ENCODE measurements at places on chromosomes 2 and 18.

- no peak for DNase-seq
Observed at GRCh38 chr2:47269316-47270232, 114.5 kb upstream of the STPG4 start.

- DNase-seq = no peak
Observed at GRCh38 chr2:71283131-71283530, 48.5 kb upstream of the ZNF638 start.

- no peak for DNase-seq
Observed at GRCh38 chr2:31037058-31037457, 101.2 kb downstream of the GALNT14 start.

GRCh38 chr18:24488824-24489493, 28.5 kb downstream of the HRH4 start:
- DNase-seq = no peak

DNA sequence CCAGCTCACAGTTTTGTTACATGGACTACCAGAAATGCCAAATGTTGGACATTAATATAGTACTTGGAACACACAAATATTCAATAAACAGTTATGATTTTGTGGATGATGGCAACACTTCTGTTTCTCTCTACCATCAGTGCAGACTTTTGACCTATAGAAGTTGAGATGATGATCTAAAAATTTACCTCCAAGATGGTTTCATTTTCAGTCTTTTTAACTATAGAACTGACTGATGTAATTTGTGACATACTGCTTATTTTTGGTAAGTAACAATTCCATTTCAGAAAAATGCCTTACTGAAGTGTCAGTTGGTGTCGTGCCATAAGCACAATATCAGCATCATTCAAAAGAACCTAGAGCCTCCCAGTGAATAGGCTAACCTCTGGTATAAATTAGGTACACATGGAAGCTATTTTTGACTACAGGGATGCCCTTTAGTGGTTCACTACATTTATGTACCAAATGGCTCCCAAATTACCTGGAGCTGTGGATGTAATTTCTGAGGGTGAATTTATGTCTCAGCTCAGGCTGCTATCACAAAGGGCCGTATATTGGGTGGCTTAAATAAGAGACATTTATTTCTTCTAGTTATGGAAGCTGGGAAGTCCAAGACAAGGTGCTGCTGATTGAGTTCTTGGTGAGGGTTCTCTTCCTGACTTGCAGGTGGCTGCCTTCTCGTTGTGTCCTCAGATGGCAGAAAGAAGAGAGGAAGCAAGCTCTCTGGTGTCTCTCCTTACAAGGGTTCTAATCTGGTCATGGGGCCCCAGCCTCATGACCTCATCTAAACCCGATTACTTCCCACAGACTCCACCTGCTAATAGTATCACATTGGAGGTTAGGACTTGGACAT, 66.5 kb downstream of the ALPK2 start:
- DNase-seq = no peak

DNA sequence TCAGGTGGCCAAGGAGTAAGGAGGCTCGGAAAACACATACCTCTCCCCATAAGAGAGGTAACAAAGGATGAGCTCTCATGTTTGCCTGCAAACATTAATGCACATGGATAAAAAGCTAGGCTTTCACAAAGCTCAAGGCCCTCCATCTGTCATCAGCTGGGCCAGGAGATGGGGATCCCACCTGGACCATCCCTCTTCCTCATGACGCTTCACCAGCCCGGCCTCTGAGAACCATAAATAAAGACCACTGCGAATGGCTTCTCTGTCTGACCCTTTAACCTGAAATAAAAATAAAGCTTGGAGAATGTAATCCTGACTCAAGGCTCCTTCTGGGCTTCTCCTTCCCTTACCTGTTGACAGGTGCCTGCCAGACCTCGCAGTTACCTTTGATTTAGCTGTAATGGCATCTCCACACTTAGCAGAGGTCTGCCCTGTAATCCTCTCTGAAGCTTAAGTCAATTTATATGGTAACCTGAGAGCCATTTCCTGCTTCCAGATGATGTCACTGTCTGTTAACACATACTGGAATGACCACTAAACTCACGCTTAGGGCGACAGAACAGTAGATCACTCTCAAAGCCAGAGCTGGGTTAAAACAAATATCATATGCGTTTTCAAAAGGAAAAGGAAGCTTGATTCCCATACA, 29.3 kb upstream of the FOXI3 start:
- no peak for DNase-seq

DNA sequence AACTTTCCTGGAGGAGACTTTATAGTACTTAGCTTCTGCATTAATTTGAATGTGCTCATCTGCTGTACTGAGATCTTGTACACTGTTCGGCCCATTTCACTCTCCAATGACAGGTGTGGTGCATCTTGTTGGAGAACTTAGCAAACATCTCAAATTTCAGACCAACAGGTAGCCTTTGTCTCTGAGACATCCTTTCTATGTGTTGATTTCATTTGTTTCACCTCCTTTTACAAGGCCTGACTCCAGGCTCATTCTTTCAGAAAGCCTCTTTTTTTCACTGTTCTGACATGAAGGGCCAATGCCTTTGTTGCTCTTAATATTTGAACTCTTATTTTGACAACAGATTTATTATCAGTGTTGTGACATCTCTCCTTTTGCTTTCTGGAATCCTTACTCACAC, 271.8 kb upstream of the FANCL start:
- no peak for DNase-seq

- no peak for DNase-seq
Observed at GRCh38 chr2:29400930-29401653, 285.9 kb downstream of the CLIP4 start.

- DNase-seq = no peak
Observed at GRCh38 chr2:122478771-122479170, 723.3 kb downstream of the TSN start.

GRCh38 chr2:70367722-70368323, 66.0 kb upstream of the FAM136A start:
- no peak for DNase-seq

DNA sequence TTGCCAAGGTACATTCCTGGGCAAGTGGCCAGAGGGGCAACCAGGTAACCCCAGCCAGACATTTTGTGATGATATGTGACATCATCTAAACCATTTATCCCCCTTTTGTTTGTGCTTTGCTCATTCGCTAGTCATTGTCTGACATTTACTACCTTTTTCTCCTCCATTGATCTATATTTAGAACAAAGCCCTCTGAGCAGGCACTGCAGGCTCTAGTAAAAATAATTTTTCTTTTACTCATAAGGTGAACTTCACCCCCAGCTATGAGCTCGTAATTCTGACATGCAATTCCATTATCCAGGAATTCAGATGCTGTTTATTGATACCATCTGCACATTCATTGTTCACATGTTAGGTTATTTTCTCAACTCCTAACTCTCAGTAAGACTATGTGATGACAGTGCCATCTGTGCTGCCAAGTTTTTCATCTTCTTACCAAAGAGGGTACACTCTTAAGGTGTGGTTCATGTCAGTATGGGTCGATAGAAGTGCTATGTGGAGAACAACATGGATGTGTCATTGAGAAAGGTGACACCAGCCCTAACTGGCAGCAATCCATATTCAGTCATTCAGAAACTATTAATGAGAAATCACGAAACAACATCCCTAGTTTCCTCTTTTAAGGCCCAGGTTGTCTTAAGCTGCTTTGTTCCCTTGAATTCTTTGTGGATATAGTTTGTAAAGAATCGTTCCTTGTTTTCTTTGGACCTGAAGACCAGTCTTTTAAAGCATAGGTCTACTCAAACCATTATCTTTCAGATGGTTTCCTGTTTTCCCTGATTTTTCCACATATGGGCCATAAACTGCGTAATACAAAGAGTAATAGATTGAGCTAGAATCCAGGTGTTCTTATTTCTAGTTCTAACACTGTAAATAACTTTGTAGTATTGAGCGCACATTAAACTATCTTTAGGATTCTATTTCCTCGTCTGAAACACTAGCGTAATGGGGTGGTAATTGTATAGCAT, 978.1 kb upstream of the CDH2 start:
- no peak for DNase-seq

DNA sequence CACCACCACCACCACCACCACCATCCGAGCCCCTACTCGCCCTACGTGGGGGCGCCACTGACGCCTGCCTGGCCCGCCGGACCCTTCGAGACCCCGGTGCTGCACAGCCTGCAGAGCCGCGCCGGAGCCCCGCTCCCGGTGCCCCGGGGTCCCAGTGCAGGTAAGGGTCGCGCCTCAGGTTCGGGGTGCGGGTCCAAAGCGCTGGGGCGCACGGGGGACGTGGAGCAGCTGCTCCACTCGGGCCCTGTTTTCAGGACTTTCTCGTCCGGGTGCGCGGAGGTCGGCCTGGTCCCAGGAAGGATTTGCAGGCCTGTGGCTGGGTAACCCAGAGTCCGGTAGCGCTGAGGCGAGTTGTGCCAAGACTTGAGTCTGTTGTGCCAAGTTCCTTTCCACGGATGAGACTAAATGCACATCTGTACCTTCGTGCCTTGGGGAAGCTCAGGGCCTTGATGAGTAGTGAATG, 2.8 kb downstream of the GATA6 start:
- no peak for DNase-seq

- no peak for DNase-seq
Observed at GRCh38 chr2:86783615-86784339, 6.9 kb downstream of the CD8A start.

DNA sequence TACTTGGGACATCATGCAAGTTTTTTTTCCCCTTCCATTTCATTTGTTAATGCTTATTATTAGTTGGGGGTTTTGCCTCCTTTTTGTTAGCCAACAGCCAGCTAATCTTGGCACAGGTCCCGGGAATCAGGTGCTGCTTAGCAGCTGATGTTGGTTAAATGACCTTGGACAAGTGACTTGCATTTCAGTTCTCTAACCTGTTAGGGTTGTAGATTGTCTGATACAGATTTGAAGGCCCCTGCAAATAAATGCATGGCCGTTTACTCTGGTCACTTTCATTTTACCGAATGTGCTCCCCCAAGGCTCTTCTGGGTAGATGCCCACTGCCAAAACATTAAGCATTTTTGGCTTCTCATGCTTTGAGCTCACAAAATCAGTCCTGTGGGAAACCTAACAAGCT, 120.9 kb downstream of the SPTBN1 start:
- no peak for DNase-seq

GRCh38 chr2:12175323-12175722, 428.9 kb downstream of the LPIN1 start:
- DNase-seq = no peak

DNA sequence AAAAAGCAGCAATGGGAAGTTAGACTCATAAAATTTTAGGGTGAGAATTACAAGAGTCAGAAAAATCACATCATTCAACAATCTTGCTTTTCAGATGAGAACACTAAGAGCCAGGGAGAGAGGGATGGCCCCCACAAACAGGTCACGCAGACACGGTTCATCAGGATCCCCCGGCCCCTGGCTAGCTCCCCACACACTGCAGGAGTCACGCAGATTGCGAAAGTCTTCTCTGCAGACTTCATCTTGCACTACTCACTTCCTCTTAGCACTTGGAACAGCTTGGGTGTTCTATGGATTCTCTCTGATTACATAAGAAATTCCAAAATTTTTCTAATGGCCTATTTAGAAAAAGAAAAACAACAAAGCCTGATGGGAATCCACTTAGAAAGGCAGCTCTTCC, 21.6 kb upstream of the SULT1C2 start:
- DNase-seq = no peak

GRCh38 chr2:130987519-130988425, 105.5 kb downstream of the FAM168B start:
- no peak for DNase-seq

GRCh38 chr18:8001711-8002301, 434.7 kb downstream of the PTPRM start:
- no peak for DNase-seq

GRCh38 chr18:39976771-39977170, 1978.3 kb upstream of the PIK3C3 start:
- DNase-seq = no peak

GRCh38 chr2:191030521-191031154, 16.7 kb upstream of the STAT1 start:
- no peak for DNase-seq

DNA sequence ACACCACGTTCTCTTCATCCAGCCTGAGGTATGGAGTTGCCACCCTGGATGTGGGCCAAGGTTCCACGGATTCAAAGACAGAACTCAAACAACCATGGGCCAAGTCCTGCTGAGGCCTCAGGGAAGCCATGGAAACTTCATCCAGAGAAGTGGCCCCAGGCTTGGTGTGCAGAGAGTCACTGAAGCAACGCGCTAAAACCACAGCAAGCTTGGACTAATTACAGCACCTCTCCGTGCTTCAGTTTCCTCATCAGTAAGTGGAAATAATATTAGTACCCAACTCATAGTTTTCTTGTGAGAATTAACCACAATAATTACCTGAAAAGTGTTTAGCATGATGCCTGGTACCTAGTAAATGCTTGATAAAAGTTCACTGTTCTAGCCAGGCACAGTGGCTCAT, 19.2 kb upstream of the AP1S3 start:
- DNase-seq = no peak

GRCh38 chr2:151918308-151918707, 90.1 kb upstream of the ARL5A start:
- no peak for DNase-seq

GRCh38 chr2:187475499-187476248, 27.6 kb upstream of the CALCRL start:
- no peak for DNase-seq

GRCh38 chr2:170863087-170863486, 46.4 kb downstream of the GAD1 start:
- no peak for DNase-seq

- no peak for DNase-seq
Observed at GRCh38 chr18:49368876-49369440, 91.5 kb downstream of the DYM start.

- DNase-seq = no peak
Observed at GRCh38 chr2:218026676-218027425, 24.1 kb upstream of the TNS1 start.

DNA sequence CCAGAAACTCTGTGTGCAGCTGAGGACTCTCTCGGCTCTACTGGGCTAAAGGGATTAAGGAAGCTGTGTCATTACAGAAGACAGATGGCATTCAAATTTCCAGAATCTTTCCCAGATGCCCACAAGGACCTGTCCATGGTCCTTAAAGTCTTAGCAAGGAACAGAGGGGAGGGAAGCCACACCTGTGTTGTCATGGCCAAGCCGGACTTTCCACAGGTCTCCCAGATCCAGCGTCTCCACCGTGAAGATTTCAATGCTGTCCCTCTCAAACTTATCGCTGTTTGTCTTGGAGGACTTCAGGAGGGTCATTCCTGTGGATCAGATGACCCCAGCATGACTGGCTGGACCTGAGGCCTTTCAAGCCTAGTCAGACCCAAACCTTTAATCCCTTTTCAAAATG, 114.5 kb downstream of the LOXHD1 start:
- DNase-seq = no peak

DNA sequence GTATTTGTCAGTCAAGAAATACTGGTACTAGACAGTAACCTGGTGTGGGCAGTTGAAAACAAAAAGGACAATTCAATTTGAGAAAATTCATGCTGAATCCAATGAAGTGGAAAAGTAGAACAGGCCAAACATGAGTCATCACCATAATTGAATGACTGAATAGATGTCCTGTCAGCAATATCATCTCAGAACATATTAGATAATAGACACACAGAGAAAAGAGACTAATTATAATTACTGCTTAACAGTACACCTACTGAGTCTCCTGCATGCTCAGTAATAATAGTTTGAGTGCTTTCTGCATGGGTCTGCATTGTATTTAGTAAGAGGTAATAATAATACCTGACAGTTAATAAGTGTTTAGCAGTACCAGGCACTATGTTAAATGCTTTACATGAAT, 138.6 kb upstream of the ZC3H15 start:
- DNase-seq = no peak

- no peak for DNase-seq
Observed at GRCh38 chr18:55838841-55839240, 250.8 kb upstream of the TCF4 start.

GRCh38 chr2:201806442-201807170, at the start of gene CDK15:
Gene CDK15 (plus strand): TSS chr2:201806537. CDS start chr2:201806665, 128 bp downstream.
- no peak for DNase-seq

GRCh38 chr2:165547900-165548299, 78.4 kb downstream of the CSRNP3 start:
- DNase-seq = no peak

Data from activated CD8-positive, alpha-beta memory T cell treated with anti-CD3 and anti-CD28 coated beads for 4 hours (primary cell).